ENCODE measurements at places on chromosomes 7 and 10. TPM values are rescaled to one million over a fixed set of nuclear protein-coding genes. Genes with fewer than 3 reads are reported as not detected.

- no peak for DNase-seq
Observed at GRCh38 chr7:119096683-119097082, 872.2 kb downstream of the ANKRD7 start.

- peak; percentile 22 for DNase-seq
Observed at GRCh38 chr10:33193701-33194521, 140.6 kb downstream of the NRP1 start.

GRCh38 chr10:74827045-74827441 lies 643 bp downstream of the KAT6B start:
- no peak for DNase-seq

SLC26A5 gene
- 0.20 TPM for total RNA-seq

STEAP4 gene
- 89.8 TPM for total RNA-seq

DNA sequence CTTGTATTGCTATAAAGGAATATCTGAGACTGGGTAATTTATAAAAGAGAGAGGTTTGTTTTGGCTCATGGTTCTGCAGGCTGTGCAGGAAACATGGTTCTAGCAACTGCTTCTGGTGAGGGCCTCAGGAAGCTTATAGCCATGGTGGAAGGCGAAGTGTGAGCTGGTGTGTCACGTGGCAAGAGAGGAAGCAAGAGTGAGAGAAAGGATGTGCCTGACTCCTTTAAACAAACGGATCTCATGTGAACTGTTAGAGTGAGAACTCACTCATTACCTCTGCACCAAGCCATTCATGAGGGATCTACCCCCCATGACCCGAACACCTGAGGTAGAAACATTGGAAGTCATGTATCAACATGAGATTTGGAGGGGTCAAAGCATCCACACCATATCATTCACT lies 7.7 kb upstream of the ITPRIP start:
- DNase-seq, result no peak

DNA sequence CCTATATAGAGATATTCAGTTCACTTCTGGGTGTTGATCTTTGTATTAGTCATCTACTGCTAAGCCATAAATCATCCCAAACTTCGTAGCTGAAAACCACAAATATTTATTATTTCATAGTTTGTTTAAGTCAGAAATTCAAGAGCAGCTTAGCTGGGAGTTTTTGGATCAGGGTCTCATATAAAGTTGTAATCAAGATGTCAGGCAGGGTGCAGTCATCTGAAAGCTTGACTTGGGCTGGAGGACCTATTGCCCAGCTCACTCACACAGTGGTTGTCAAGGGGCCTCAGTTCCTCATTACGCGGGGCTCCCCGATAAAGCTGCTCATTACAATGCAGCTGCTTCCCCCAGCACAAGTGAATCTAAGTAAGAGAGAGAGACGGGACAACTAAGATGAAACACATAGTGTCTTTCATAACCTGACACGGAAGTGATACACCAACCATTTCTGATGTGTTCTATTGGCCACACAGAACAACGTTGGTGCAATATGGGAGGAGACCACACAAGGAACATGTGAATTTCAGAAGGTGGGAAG lies 15.7 kb downstream of the PPP1R3C start:
- no peak for DNase-seq

- DNase-seq, result no peak
Observed at GRCh38 chr7:125775317-125775716, 845.7 kb upstream of the POT1 start.

HOXA1 gene
- total RNA-seq, result 1.8 TPM

DNA sequence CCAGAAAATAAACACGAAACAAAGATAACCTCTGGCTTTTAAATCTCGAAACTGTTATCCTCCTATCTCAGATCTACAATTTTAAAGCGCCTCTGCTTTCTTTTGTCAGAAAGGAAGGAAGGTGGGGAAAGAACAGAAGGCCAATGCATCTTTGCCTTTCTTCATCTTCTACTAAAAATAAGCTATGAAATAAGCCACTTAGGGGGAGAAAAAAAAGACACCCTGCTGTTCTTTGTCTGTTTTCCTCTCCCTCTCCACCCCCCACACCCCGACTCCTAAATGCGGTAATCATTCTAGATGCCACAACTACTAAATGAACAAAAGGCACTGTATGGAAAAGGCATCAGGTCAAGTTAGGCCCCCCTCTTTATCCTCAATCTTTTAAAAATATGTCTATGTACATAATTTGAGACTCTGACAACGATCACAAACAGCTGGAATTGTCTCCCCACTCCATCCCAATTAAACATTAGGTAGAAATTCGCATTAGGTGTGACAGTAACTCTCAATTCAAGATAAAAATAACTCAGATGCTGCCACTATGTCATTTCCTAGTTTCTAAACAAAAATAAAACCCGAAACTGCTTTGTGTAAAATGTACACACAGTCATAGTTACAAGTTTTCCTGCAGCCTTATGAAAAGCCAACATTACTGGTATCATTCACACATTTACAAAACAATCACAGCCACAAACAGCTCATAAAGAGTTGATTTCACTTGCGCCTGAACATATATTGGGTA lies 2.4 kb downstream of the UBE2H start:
- no peak for DNase-seq

- DNase-seq, result no peak
Observed at GRCh38 chr10:106534441-106534840, 630.1 kb downstream of the SORCS1 start.

GNGT1 gene
- total RNA-seq, result not detected

DNA sequence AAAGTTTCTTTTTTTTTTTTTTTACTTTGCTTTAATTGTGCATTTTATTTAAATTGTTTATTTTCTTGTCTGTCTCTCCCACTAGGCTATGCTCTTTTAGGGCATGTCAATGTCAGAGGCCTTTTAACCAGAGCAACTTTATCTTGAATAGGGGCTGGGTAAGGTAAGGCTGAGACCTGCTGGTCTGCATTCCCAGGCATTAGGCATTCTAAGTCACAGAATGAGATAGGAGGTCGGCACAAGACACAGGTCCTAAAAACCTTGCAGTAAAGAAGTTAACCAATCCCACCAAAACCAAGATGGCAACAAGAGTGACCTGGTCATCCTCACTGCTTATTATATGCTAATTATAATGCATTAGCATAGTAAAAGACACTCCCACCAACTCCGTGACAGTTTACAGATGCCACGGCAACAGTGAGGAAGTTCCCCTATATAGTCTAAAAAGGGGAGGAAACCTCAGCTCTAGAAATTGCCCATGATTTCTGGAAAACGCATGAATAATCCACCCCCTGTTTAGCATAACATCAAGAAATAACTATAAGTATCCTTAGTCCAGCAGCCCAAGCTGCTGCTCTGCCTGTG lies 47.0 kb upstream of the FRMD4A start:
- DNase-seq, result no peak

DNA sequence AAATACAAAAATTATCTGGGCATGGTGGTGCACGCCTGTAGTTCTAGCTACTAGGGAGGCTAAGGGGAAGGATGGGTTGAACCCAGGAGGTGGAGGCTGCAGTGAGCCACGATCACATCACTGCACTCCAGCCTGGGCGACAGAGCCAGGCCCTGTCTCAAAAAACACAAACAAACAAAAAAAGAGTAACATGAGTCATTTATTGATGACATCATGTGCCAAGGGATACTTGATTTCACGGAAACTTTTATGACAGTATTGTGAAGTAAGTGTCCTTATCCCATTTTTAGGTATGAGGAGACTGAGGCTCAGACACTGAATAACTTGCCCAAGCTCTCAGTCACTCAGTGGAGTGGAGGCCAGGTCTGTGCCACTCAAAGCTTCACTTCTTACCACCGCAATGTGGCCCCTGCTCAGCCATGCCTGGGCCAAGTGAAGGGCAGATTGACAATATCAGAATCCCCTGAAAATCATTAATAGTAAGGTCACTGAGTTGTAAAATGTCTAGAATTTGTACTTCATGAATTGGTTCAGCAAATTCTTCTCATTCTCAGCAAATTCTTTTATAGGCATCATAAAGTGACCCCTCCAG lies 36.5 kb downstream of the EMX2 start:
- no peak for DNase-seq

- DNase-seq, result no peak
Observed at GRCh38 chr10:22135591-22135990, 82.2 kb downstream of the EBLN1 start.

DLX5 gene
- not detected for total RNA-seq

- DNase-seq, result no peak
Observed at GRCh38 chr7:23969443-23969842, 259.4 kb downstream of the STK31 start.

SRRM3 gene
- 0.22 TPM for total RNA-seq

DNA sequence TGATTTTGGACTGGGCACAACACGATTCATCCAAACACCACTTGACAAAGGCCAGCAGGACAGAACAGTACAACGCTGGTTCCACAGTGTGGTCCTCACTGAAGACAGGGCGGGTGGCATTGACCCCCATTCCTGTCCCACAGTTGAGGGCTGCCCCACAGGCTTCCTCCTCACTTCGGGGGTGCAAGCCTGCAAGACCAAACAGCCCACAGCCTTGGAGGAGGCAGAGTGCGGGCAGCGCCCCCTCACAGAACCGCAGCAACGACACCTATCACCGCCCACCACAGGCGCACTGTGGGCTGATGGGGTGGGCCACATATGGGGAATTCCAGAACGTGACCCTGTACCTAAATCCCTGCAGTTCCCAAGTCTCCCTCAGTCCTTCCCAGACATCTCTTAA lies 70.6 kb downstream of the PTPRN2 start:
- DNase-seq, result no peak

CPVL gene
- total RNA-seq, result 3.1 TPM

- no peak for DNase-seq
Observed at GRCh38 chr7:20229646-20230500, 12.7 kb upstream of the MACC1 start.

DNA sequence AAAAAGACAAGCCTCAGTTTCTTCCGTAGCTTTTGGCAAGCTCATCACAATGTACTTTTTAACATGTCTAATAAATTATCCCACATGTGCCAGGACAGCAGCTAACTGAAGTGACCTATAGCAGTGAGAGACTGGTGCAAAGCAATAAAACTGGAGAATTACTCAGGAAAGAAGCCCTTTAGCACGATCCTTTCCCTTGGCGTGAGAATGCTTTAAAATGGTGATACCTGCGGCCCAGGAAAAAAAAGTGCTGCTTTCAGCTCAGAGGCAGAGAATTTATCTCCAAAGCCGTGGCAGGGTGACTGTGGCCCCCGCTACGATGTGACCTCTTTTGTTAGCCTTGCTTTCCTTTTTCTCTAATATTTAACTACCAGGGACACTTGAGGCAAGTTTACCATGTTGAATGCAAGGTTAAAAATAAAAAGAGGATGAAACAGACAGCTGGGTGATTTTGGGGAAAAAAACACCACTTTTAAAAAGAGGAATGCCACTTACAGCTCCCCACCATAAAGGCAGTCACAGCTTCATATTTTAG lies 184.0 kb downstream of the FANK1 start:
- no peak for DNase-seq

- DNase-seq, result no peak
Observed at GRCh38 chr10:119339109-119339508, 131.7 kb downstream of the GRK5 start.

C7orf57 gene
- total RNA-seq, result 0.21 TPM

TLX1 gene
- not detected for total RNA-seq

Data from tibial nerve (tissue), 4 donors.